ENCODE measurements at places on chromosomes 4 and X. TPM values are rescaled to one million over a fixed set of nuclear protein-coding genes. Genes with fewer than 3 reads are reported as not detected.

UBE2K gene
- 89.7 TPM for total RNA-seq

HMGN5 gene
- 3.3 TPM for total RNA-seq

PF4V1 gene
- total RNA-seq = not detected

NKX3-2 gene
- total RNA-seq = not detected

DNA sequence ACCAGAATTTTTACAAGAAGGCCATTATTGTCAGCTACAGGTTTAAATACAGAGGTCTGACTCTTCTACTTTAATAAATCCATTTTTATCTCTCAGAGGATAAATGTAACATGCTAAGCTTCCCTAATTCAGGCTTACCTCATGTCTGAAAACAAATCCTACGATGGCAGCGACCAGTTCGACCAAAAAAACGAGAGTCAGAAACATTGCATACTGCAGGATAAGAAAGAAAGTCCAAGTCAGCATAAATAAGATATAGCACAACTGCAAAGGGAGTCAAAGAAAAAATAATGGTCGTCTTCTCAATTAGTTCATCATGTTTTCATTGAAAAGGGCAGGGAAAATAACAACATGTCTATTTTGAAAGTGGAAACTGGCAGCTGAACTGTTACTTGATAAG is 1.6 kb downstream of the TSPAN6 start:
- DNase-seq = no peak

Data from natural killer cell treated with Interleukin-12 subunit alpha and Interleukin-12 subunit beta and Interleukin-15 and Interleukin-18, amount 100 ng/mL, for 72 hours (primary cell).